ENCODE measurements at places on chromosomes 11 and 22.

DNA sequence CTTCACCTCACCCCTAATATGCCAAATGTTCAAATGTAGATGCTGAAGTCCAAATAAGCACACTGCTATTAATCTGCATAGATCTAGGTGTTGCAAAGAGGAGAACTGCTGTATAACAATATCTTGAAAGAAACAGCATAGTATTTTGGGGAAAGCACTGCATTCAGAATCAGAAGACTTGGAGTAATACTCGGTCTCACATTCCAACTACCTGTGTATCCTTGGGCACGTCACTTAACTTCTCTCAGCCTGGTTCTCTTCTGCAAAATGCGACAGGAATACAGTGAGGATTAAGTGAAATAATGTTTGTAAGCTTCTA is 332 bp upstream of the HMGXB4 start:
- DNase-seq, result no peak

DNA sequence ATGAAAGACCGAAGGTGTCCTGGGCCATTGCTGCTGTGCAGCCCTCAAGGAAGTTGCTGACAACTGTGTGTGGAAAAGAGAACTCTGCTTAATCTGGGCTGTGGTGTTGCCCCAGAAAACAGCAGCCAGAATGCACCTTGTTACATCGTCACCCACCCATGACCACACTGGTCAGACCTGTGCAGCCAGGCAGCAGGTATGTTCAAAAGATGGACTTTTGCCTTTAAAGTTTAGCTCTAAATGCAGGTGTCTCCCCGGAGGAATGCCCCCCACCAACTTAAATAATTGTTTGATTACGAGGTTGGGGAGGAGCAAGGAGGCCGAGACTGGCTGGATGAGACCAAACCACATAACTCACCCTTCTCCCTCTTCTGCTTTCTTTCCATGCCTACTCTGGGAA is 15.3 kb upstream of the POLA2 start:
- no peak for DNase-seq

- DNase-seq, result no peak
Measured at GRCh38 chr11:44334356-44335004, 24.5 kb upstream of the ALX4 start.

DNA sequence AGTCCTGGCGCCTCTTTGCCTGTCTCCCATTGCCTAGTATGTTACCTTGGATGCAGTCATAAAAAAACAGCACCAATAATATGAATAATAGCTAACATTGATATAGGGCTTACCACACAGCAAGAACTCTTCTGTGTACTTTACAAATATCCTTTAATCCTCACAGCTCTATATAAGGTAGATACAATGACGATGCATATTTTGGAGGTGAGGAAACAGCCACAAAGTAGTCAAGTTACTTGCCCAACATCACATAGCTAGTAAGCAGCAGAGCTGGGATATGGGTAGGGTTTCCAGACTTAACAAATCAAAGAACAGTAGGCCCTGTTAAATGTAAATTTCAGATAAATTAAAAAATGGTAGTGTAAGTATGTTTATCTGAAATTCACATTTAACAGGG is 128.8 kb downstream of the ST3GAL4 start:
- DNase-seq, result no peak
